ENCODE measurements at places on chromosomes 3 and 15.

- no peak for DNase-seq
These were observed 839.8 kb upstream of the ALCAM start for GRCh38 chr3:104526901-104527401.

DNA sequence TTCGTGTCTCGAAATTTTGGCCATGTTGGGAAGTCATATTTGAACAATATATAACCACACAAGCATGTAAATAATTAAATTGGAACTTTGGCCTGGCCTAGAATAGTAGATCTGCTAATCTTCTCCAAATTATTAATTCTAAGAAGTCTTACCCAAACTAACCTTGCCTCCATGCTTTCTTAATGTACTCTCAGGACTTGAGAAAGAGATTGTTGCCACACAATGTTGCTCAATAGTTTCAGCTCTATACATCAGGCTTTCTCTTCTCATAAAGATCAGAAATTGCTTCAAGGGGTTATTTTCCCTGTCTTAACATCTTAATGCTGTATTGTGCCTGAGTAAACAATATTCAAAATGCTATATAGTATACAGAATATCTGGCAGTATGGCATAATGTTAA, 202.7 kb upstream of the LRIG1 start:
- no peak for DNase-seq

DNA sequence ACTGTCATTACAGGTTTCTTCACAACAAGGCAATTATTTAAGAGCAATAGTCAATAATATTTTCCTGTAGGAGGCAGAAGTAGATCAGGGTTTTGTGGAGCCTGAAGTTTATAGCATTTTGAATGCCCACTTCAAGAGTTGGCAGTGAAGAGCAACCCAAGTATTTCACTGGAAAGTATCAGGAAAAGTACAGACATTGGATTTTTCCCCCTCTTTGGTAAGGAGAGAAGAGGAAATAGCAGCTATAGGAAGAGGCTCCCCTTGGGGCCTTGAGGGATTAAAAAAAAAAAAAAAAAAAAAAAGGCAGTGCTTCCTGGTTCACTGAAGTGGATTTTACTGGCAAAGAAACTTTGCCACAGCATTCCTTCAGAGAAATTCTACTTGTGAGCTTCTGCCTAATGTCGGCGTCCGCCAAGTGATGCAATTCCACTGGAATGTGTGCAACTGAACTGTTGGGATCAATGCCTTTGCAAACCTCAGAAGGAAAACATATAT, 5.7 kb upstream of the CNTN6 start:
- DNase-seq = no peak

DNA sequence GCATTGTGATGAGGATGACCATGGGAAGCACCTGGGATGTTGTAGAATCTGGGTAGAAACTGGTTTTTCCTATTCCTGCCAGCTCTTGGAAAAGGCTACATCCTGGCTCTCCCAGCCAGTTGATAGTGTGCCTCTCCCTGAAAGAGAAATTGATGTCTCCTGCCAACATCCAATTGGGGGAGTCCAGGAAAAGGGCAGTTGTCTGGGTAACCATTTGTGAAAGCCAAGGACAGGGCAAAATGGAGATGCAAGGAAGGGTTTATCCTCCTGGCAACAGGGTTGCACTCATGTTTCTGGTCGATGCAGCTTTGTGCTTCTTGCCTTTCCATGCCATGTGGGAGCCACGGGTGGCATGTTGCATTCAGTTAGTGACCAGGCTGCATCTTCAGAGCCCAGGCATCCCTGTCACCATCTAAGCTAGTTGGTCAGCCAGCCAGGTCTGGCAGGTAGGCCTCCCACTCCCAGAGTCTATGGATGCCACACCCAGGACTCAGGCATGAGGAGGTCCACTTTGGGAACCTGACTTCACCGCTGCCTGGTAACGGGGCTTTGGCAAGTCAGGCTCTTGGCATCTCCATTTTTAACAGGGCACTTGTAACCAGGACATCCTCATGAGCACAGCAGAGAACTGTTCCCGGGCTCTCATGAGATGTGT, 153.5 kb downstream of the DNAJB8 start:
- no peak for DNase-seq

DNA sequence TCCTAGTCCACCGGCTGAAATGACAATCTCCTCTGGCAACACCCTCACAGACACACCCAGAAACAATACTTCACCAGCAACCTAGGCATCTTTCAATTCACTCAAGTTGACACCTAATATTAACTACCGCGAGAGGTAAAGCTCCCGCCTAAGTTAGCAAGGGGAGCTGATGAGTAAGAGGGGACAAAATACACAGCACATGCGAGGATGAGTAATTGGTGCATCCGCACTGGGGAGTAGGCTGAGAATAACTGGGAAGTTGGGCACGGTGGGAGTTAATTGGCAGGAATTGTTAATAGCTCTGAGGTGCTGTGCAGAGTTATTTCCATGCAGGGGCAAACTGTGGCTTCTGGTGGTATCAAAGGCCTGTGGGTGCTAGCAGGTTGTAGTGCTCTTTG, 14.5 kb upstream of the PLD1 start:
- no peak for DNase-seq

- no peak for DNase-seq
These were observed 18.6 kb downstream of the WHAMM start for GRCh38 chr15:82828075-82828474.

GRCh38 chr15:29773816-29774215, 48.5 kb downstream of the TJP1 start:
- no peak for DNase-seq

- no peak for DNase-seq
These were observed 236.1 kb downstream of the NEK10 start for GRCh38 chr3:27133060-27133459.

GRCh38 chr3:101240719-101241399, 79.5 kb downstream of the IMPG2 start:
- DNase-seq = no peak

DNA sequence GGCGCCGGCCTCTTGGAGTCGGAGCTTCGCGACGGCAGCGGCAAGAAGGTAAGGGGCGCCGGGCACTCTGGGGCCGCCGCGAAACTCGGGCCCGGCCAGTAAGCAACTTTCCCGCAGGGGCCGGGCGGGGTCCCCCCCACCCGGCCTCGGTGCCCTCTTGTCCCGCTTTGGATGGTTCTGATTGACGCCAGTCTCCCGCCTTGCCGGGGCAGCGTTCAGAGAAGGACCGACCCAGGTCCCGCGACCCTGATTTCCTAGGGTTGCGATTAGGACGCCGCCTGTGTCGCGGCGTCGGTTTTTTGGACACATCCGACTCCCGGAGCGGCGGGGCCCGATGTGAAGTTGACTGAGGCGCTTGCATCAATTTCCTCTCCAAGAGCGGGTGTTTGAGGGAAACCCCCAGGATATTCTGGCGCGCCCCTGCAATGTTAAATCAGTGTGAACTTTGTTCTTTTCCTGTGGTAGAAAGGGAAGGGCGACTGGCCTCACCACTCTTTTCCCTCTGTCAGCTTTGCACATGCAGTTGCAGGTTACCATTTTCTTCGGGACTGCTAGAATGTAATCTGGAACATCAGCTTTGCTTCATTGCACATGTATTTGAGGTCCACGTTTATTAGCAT, 755 bp downstream of the PDE8A start:
- no peak for DNase-seq
